ENCODE measurements at places on chromosomes 13 and 19. TPM values are rescaled to one million over a fixed set of nuclear protein-coding genes. Genes with fewer than 3 reads are reported as not detected.

The SERTAD1 gene
- total RNA-seq = 29.2 TPM

The SRRM5 gene
- not detected for total RNA-seq

The TINCR gene
- 0.40 TPM for total RNA-seq

The GPR18 gene
- total RNA-seq = not detected

The DAND5 gene
- total RNA-seq = not detected

The ONECUT3 gene
- not detected for total RNA-seq

The KIR2DL1 gene
- total RNA-seq = not detected

The ZNF415 gene
- total RNA-seq = 8.7 TPM

The TMPRSS9 gene
- total RNA-seq = not detected

The ASPDH gene
- not detected for total RNA-seq

The FARP1 gene
- 5.2 TPM for total RNA-seq

The NCAN gene
- not detected for total RNA-seq
